T-helper 1 cell (primary cell): ENCODE measurements at places on chromosomes 6 and 20.

DNA sequence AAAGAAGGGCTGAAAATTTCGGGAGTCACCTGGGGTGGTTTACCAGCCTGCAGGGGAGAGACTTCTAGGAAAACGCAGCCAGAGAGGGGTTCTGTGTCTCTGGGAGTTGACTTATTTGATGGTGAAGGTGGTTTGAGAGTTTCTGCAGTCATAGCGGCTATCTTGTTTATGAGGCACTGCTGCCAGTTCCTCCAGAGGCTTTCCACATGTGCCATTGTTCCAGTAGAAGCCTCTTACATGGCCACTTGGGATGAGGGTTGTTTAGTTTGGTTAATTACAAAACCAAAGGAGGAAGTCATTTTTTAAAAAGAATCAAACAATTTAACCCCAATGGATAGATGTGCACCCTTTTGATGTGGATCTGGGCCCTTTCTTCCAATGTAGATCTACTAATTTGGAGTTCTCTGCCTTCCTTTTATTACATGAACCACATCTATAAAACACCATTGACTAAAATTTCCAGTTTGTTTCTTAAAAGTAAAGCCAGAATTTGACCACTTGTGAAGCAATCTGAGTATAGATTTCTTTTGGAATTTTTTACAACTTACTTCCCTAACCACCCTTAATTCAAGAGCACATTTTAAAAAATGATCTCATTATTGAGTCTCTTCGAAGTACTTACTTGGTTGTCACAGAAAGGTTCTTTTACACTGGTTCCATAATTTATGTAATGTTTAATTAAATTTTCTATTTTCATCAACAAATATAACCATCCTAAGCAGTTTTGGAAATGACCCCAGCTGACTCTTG is 97.6 kb downstream of the TCP11 start:
- no peak for DNase-seq

DNA sequence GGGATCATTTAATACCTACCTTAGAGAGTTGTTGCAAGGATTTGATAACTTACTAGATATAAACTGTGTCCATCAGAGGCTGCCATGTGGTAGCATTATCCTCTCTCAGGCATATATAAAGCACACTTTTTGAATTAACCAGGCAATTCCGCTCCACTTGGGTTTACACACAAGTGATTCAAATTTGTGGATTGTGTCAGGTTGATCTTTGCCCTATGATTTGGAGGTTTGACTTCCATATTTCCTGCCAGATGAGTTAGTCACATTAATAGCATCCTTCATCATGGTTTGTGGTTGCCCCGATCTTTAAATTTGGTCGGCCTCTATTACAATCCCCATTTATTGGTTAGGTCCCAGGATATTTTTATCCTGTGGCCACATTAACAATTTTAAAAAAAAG is 44.8 kb upstream of the CTAGE9 start:
- DNase-seq = no peak

DNA sequence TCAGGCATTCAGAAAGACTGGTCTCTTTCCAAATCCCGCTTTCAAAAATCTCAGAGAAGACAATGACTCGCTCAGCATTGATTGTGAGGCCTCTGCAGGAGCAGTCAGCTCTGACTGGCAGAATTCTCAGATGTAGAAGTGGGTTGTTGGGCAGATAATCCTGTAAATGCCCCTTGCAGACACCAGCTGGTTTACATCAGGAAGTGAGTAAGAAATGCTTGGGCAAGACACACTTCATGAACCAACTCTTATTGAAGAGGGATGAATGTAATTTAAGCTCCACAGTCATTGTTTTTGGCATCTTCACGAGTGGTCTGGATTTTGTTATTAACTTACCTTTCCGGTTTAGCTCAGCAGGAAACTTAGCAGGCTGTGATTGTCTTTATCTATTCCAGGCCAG is 166.6 kb downstream of the PLCB4 start:
- DNase-seq = no peak

DNA sequence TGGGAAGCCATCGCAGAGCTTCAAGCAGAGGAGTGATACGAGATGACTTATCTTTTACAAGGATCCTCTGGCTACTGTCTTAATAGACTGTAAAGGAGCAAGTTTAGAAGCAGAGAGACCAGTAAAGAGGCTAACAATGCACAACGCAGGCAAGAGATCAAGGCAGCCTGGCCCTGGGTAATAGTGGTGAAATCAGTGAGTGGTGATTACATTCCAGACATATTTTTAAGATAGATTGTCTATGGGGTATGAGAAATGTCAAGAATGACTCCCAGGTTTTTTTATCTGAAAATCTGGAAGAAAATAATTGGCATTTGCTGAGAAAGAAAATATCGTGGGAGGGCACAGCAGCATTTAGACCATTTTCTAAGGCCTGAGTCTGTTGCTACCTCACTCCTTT is 213.6 kb upstream of the HTR1E start:
- no peak for DNase-seq

GRCh38 chr6:152338335-152339125 is 298.6 kb downstream of the SYNE1 start:
- peak; percentile 25 for DNase-seq

GRCh38 chr6:166119116-166119911 is 48.3 kb downstream of the TBXT start:
- DNase-seq = no peak

DNA sequence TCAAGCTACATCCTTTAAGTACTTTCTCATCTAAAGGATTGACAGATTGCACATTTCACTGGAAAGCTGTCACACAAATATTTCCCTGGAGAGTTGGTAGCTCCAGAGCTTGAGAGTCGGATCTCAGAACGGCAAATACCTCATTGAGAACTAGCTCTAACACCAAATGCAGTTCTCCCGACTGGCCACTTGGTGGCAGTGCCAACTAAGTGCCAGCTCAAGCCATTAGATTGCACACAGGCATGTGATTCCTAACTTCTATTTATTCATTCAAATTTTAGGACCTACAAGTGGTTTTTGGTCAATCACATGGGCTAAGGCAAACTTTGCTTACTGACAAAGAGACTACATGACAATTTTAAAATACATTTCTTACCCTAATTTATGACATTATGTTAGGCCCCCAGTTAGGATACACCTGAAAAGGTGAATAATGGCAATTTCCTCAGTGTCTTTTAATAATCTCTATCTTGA is 7.9 kb upstream of the MCHR2 start:
- no peak for DNase-seq

DNA sequence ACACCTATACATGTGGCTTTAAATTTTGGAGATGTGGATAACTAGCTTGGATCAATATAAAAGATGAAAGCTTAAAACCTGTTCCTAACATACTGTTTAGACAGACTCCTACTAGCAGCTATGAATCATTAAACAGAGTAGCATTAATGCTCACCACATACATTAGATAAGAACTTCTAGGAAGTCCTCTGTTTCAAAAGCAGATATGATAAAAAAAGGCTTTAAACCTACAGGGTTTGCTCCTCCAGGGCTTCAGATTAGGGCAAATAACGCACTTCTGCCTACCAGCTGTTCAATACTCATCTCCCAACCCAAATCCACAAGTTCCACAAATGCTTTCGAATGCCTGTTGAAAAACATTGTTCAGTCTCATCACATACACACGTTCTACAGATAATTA is 1.5 kb downstream of the REPS1 start:
- no peak for DNase-seq

- no peak for DNase-seq
Measured at GRCh38 chr6:107606407-107606806, 116.5 kb downstream of the SOBP start.

- DNase-seq = no peak
Measured at GRCh38 chr20:46552460-46553420, 2.3 kb upstream of the OCSTAMP start.
